ENCODE measurements at places on chromosomes 7 and 10. TPM values are rescaled to one million over a fixed set of nuclear protein-coding genes. Genes with fewer than 3 reads are reported as not detected.
A peak's percentile ranks its signal among the peaks of the same experiment; 100 is the strongest.

DNA sequence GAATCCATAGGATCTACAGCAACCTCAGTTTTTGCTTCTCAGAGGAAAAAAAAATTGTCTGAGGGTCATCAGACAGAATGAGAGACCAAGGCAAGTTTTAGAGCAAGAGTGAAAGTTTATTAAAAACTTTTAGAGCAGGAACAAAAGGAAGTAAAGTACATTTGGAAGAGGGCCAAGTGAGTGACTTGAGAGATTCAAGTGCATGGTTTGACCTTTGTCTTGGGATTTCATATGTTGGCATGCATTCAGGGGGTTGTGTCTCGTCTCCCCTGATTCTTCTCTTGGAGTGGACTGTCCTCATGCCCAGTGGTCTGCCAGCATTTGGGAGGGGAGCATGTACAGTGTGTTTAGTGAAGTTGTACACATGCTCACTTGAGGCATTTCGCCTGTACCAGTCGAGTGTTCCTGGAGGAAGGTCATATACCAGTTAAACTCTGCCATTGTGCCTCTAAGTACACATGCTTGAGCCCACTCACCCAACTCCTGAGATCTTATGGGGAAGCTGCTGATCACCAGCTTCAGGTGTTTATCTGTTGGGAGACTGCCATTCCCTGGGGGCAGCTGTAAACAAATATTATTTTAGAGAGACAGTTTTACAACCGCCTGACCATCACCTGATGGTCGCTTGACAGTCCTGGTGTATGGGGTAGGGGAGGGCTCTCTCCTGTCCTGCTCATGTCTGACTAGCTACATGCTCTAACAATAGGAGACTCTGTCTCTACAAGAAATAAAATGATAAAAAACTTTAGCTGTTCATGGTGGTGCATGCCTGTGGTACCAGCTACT is 109.4 kb downstream of the EEPD1 start:
- no peak for DNase-seq

- peak; percentile 10 for DNase-seq
These were observed 1.2 kb downstream of the PPP1R9A start for GRCh38 chr7:94908323-94909178.

- DNase-seq, result no peak
These were observed 146.2 kb downstream of the SGMS1 start for GRCh38 chr10:50477287-50478203.

Gene UPK3B
- total RNA-seq, result not detected

DNA sequence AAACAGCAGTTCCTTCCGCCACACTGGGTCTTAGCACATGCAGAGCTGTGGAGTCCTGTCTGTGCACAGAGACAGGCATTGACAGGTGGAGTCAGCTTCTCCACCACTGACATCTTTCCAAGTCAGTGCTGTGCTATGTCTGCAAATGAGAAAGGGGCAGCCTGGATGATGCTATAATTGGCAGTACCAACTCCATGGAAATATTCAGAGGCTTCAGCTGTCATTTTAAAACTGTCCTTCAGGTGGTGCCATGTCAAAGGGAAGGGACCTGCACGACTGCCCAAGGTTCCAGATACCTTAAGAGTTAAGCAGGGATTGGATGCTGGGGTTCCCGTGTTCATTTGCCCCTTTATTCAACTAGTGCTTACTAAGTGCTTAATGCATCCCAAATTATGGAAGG is 258.0 kb upstream of the PRKCQ start:
- no peak for DNase-seq

- peak; percentile 61 for DNase-seq
These were observed 26.2 kb downstream of the ADK start for GRCh38 chr10:74177140-74177677.

DNA sequence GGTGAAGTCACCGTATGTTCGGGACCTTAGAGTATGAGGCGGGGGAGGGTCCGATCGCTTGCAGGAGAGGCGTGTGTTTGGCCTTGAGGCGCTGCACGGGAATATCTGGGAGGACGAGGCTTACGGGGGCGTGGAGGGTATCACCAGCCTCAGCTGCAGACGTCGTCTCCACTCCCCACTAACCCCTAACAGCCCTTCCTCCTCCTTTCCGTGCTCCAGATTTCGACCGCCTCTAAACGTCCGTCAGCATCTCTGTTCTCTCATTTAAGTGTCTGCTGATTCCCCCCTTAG is 23.5 kb upstream of the ZNF12 start:
- no peak for DNase-seq

Gene IDI2
- total RNA-seq, result not detected

GRCh38 chr7:128025819-128026218 is 5.4 kb downstream of the LRRC4 start:
- no peak for DNase-seq

GRCh38 chr10:43606323-43607198 is at the start of gene ZNF485:
TSS of gene ZNF485 (plus strand) at chr10:43606438. CDS start at chr10:43607051, 613 bp downstream.
- DNase-seq, result peak; percentile 72

Gene IKZF1
- not detected for total RNA-seq

- no peak for DNase-seq
These were observed 278.9 kb downstream of the ZWINT start for GRCh38 chr10:56082169-56082568.

- no peak for DNase-seq
These were observed 5.3 kb downstream of the ZNF488 start for GRCh38 chr10:47378606-47379444.

Gene VAX1
- total RNA-seq, result not detected

DNA sequence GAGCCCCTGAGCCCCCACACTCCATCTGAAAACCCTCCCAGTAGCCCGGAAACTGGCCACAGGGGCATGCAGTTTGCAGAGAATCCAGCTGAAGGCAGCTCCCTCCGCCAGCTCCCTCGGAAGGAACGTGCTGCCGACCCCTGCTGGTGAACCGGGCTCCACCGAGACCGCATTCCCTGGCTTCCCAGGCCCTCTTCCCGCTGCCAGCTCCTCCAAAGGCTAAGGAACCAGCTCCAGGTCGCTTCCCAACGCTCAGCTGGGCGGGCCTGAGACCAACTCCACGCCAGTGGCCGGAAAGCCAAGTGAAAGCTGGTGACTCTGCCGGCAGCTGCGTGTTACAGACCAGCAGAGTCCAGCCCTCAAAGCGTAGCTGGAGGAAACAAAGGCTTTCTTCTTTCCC is 35.8 kb downstream of the GPER1 start:
- DNase-seq, result peak; percentile 92

DNA sequence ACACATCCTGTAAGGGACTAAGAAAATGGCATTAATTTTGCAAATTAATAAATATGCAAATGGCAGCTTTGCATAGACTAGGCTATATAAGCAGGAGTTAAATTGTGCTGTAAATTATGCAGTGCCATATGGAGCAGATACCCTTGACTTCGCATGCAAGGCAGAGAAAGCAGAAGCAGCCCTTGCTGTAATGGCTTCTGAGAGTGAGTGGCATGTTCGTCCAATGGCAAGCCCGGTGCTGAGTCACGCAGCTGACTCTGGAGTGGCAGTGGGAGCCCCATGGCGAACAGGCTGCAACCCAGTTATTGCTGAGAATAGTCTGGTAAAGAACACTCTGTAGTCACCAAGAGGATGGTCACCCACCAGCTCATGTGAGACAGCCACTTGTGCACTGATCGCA is 1186.5 kb downstream of the TYW1 start:
- no peak for DNase-seq

Gene CALHM3
- not detected for total RNA-seq

- no peak for DNase-seq
These were observed 37.2 kb downstream of the TCERG1L start for GRCh38 chr10:131274133-131274880.

Measured in MG63 (cell line).